ENCODE measurements at places on chromosomes 11 and 22. TPM values are rescaled to one million over a fixed set of nuclear protein-coding genes. Genes with fewer than 3 reads are reported as not detected.
A peak's percentile ranks its signal among the peaks of the same experiment; 100 is the strongest.

DNA sequence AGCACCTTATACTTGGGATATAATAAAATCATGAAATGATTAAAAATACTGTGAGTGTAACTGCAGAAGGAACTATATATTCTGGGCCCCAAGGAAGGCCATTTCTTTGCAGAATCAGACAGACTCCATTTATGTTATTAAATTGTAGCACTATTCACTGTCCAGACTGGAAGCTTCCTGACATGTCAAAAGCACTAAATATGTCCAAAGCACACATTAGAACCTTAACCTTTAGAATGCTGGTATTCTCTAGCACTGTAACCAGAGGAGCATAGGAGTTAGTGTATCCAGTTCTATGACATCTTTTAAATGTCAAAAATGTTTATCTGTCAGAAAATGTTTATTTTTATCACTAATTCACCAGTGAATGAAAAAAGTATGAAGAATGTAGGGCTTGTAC lies 246.9 kb downstream of the CADM1 start:
- H3K27me3 ChIP-seq, result peaks cover 12% of the 10 kb centered on the region
- H3K27ac ChIP-seq, result no peak overlapping the region
- H3K4me3 ChIP-seq, result no peak overlapping the region
- peaks cover 11% of the 10 kb centered on the region for H3K4me1 ChIP-seq

Gene TP53I11
- total RNA-seq, result 3.7 TPM

DNA sequence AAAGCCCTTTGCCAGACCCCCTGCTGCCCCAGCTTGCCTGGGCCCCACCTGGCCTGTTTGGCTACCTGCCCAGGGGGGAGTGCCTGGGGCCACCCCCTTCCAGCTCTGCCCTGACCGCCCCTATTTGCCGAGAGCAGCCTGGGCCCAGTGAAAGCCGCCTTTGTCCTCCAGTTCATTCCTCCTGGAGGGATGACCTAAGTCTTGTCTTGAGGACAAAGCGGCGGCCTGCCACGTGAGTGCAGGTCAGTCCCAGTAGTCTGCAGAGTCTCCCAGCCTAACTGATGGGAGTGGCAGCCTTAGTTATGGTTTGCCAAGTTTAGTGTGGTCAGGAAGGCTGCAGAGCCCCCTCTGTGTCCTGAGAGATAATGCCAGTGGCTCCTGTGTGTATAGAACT lies 115.9 kb upstream of the CRYBB3 start:
- no peak overlapping the region for H3K4me3 ChIP-seq

DNA sequence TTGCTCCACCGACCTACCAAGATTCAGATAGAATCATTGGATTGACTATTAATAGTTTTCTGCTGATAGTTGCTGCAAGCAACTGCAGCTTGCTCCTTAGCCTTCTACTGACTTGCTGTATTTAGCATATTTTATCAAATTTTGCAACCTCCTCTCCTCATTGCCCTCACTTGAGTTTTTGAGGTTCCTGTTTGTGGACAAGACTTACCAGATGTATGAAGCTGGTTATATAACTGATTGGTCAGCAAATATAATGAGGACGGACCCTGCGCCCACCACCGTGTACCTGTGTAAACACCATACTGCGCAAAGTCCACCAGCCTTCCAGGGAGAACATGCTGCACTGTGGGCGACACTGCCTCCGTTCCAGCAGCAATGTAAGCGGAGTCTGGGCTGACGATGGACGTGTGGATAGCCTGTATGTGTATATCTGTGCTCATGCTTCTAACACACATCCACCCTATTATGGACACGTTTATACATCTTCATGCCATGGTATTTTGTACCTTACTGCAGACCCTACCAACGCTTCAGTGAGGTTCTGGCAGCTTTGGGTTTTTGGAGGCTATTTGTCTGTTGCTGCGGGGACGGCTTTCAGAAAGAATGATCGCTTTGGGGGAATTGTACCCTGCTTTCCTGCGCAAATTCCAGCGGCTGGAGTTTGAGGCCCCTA lies 1.5 kb upstream of the USP18 start:
- H3K4me1 ChIP-seq, result peaks cover 37% of the 10 kb centered on the region
- H3K27ac ChIP-seq, result peak overlapping the region; percentile 96

DNA sequence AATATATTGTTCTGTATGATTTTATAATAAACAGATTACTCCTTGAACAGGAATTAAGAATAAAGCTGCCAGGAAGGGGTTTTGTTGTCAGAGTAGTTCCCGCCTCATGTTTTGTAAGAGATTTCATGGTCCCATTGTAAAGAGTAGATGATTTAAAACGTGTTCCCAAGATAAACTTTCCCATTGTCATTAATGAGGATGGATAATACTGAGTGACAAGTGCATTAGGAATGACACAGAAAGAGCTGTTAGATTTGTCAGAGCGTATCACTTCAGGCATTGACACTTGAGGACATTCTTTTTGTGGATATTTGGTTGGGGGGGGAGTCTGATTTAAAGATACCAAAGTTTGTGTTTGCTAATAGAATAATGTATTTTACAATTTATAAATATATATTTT lies 147.0 kb downstream of the PAX6 start:
- H3K27ac ChIP-seq, result no peak overlapping the region
- DNase-seq, result no peak
- H3K27me3 ChIP-seq, result no peaks in the 10 kb centered on the region
- H3K4me1 ChIP-seq, result no peaks in the 10 kb centered on the region

Gene DLG2
- total RNA-seq, result 2.1 TPM

DNA sequence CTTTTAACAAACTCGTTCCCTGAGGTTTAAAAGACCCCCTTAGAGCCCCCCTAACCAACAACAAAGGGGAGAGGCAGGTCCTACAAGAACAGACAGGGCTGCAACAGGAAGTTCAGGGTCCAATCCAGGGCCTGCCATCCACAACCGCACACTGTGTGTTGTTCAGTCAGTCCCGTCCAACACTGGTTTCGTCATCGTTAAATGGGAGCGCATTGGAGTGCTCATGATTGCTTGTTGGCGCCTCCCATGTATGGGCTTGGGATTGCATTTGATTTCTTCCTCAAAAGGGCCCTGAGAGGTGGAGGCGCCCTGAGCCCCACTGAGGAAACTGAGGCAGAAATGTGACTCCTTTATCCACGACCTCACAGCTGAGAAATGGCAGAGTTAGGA lies 174.1 kb downstream of the MN1 start:
- no peak overlapping the region for H3K4me3 ChIP-seq
- H3K27ac ChIP-seq, result no peak overlapping the region
- no peaks in the 10 kb centered on the region for H3K27me3 ChIP-seq
- DNase-seq, result no peak
- H3K4me1 ChIP-seq, result no peaks in the 10 kb centered on the region

Gene OR6A2
- total RNA-seq, result not detected

DNA sequence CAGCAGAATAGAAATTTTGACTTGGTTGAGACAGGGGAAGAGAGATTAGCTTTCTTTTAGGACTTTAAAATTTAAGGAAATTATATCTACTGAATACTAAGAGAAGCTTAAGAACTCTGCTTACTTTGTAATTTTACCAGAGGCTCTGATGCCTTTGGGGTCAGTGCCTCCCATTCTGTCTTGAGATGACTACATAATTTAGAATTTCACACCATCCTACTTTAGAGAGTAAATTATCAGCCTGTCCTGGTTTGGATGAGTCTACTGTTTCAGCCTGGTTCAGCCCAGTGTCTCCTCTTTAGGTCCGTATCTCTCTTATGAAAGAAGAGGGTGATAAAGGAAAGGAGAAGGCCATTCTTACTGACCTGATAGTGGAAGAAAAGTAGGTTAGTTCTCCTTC lies 9.8 kb downstream of the NUCB2 start:
- no peak overlapping the region for H3K27ac ChIP-seq
- H3K4me3 ChIP-seq, result no peak overlapping the region
- peaks cover 34% of the 10 kb centered on the region for H3K4me1 ChIP-seq
- H3K27me3 ChIP-seq, result no peaks in the 10 kb centered on the region

- H3K4me3 ChIP-seq, result no peak overlapping the region
- DNase-seq, result no peak
- no peaks in the 10 kb centered on the region for H3K27me3 ChIP-seq
Measured at GRCh38 chr22:41844513-41844912, 11.6 kb downstream of the SREBF2 start.

GRCh38 chr11:132408877-132409276 lies 1038.5 kb downstream of the NTM start:
- H3K36me3 ChIP-seq, result no peaks in the 10 kb centered on the region
- H3K27me3 ChIP-seq, result no peaks in the 10 kb centered on the region
- H3K27ac ChIP-seq, result no peak overlapping the region
- no peak overlapping the region for H3K4me3 ChIP-seq
- peaks cover 8% of the 10 kb centered on the region for H3K4me1 ChIP-seq

Gene SIDT2
- total RNA-seq, result 18.9 TPM

- H3K4me3 ChIP-seq, result no peak overlapping the region
- H3K27ac ChIP-seq, result no peak overlapping the region
- H3K36me3 ChIP-seq, result no peaks in the 10 kb centered on the region
Measured at GRCh38 chr11:44860346-44860745, 90.3 kb downstream of the TP53I11 start.

DNA sequence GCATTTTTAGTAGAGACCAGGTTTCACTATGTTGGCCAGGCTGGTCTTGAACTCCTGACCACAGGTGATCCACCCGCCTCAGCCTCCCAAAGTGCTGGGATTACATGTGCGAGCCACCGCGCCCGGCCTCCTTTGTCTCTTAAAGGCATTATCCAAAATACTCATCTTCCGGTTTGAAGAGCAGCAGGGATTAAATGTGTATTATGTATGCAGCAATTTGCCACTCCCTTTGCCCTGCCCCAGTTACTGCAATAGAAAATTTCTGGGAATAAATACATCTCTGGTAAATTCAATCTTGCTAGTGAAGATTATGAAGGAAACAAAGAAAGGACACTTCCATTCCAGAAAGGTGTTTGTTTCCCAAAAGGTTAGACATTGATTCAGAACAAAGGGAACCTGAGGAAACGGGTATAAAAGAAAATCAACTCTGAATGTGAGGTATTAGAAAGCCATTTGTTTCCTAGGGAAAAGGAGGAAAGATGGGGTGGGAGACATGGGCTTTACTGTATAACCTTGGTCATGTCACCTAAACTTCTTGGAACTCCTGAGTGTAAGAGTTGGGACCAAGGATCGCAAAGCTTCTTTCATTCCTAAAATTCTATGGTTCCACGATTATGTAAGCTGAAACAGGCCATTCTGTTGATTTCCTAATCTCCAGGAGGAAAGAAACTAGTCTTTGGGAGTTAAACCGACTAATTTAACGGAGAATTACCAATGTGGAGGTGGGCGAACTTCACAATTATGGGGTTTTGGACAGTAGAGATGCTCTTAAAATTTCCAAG lies 959 bp upstream of the HIPK3 start:
- peak overlapping the region; percentile 96 for H3K27ac ChIP-seq
- H3K36me3 ChIP-seq, result peaks cover 2% of the 10 kb centered on the region
- peaks cover 1% of the 10 kb centered on the region for H3K27me3 ChIP-seq
- H3K4me1 ChIP-seq, result peaks cover 25% of the 10 kb centered on the region
- H3K4me3 ChIP-seq, result peak overlapping the region; percentile 96
- no peak for DNase-seq

DNA sequence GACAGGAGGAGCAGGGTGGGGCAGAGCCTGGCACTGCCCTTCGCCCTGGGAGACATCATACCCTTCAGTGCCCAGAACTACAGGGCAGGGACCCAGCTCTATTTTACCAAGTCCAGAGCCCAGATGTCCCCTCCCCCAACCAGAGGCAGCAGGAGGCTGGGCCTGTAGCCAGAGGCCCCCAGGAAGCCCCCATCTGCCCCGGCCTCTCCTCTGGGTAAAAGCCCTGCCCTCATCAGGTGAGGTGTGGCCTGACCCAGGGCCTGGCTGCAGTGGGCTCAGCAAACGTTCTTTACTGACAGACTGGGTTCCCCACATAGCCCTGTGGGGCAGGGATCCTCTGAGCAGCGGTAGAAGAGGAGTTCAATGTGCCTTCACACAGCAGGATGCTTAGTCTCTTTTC lies 51.8 kb upstream of the SLC22A12 start:
- DNase-seq, result no peak
- H3K27me3 ChIP-seq, result peaks cover 23% of the 10 kb centered on the region
- no peaks in the 10 kb centered on the region for H3K36me3 ChIP-seq
- no peaks in the 10 kb centered on the region for H3K4me1 ChIP-seq
- no peak overlapping the region for H3K4me3 ChIP-seq

DNA sequence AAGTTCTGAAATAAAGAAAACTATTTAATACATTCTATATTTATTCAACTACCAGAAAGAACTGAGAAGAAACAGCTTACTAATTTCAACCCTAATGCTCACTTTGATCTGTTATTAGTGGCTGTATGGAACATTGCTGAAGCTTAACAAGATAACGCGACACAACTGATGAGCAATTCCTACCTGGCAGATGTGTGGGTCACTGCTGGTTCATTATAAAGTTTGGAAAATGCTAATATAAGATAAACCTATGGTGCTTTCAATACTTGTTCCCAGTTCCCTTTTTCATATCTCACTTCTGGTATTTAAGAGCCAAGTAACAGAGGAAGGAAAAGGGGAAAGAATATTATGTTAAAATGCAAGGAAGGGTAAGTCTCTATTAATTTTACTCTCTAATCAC lies 10.5 kb downstream of the CTSC start:
- H3K36me3 ChIP-seq, result peaks cover 92% of the 10 kb centered on the region
- no peak overlapping the region for H3K27ac ChIP-seq
- no peaks in the 10 kb centered on the region for H3K27me3 ChIP-seq
- peaks cover 92% of the 10 kb centered on the region for H3K4me1 ChIP-seq
- DNase-seq, result no peak

GRCh38 chr22:46972901-46973831 lies 210.7 kb downstream of the TBC1D22A start:
- H3K27ac ChIP-seq, result no peak overlapping the region
- H3K36me3 ChIP-seq, result peaks cover 10% of the 10 kb centered on the region
- no peak for DNase-seq

Gene AGBL2
- 5.6 TPM for total RNA-seq

DNA sequence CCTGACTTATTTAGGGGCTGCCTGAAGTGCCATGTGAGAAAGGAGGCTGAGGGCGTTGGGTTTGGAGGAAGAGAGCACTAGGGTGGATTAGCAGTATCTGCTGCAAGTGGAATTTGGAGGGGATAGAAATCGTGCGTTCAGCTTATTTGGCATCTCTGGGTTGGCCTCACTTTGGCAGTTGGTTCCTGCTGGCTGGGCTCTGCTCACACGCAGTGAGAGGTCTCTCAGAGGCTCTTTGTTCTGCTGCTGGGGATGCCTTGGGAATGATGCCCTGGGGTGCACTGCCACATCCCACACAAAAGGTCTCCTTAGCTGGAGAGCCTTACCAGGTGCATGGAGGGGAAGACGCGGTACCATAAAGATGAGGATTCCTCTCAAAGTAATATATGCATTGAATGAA lies 17.7 kb upstream of the MICAL2 start:
- H3K27ac ChIP-seq, result no peak overlapping the region
- H3K36me3 ChIP-seq, result no peaks in the 10 kb centered on the region
- peaks cover 11% of the 10 kb centered on the region for H3K27me3 ChIP-seq
- H3K4me1 ChIP-seq, result peaks cover 34% of the 10 kb centered on the region
- no peak overlapping the region for H3K4me3 ChIP-seq

Gene SUSD2
- total RNA-seq, result 0.52 TPM

Gene TIGD3
- total RNA-seq, result 1.1 TPM

DNA sequence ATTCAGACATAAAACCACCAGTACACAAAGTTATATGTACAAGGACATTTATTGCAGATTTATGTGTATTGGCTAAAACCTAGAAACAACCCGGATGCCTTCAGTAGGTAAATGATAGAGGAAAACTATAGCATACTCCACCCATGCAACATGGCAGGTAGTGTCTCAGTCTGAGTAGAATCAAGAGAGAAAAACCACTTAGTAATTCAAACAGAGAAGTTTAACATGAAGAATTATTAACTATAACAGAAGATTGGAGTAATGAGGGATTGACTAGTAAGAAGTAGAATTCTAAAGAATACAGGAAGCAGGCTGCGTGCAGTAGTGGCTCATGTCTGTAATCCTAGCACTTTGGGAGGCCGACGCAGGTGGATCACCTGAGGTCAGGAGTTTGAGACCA lies 16.2 kb upstream of the SPTY2D1 start:
- H3K27me3 ChIP-seq, result no peaks in the 10 kb centered on the region
- no peak overlapping the region for H3K4me3 ChIP-seq
- no peak for DNase-seq

Gene FGF19
- not detected for total RNA-seq

Gene SMIM35
- 3.2 TPM for total RNA-seq

Gene OR4A16
- not detected for total RNA-seq

Gene SCARF2
- total RNA-seq, result 0.54 TPM

Data from activated CD8-positive, alpha-beta memory T cell treated with anti-CD3 and anti-CD28 coated beads, Interleukin-2, amount 10 ng/mL, durations not matched to agents 7 days and 5 days (primary cell).